ENCODE measurements at places on chromosomes 11 and 22. TPM values are rescaled to one million over a fixed set of nuclear protein-coding genes. Genes with fewer than 3 reads are reported as not detected.
A peak's percentile ranks its signal among the peaks of the same experiment; 100 is the strongest.

The SSTR3 gene
- 0.11 TPM for total RNA-seq

GRCh38 chr11:62499944-62500649, 46.5 kb downstream of the AHNAK start:
- H3K36me3 ChIP-seq = no peaks in the 10 kb centered on the region
- H3K27ac ChIP-seq = peak overlapping the region; percentile 24
- no peak for DNase-seq
- peaks cover 34% of the 10 kb centered on the region for H3K4me1 ChIP-seq

- no peak overlapping the region for H3K4me3 ChIP-seq
- no peak for DNase-seq
- H3K4me1 ChIP-seq = peaks cover 17% of the 10 kb centered on the region
- H3K27me3 ChIP-seq = peaks cover 36% of the 10 kb centered on the region
These were observed 4.5 kb downstream of the DBX1 start for GRCh38 chr11:20155683-20156279.

- H3K4me1 ChIP-seq = no peaks in the 10 kb centered on the region
- no peak overlapping the region for H3K4me3 ChIP-seq
- no peaks in the 10 kb centered on the region for H3K27me3 ChIP-seq
- H3K36me3 ChIP-seq = no peaks in the 10 kb centered on the region
These were observed 33.5 kb upstream of the OR10W1 start for GRCh38 chr11:58301576-58301975.

DNA sequence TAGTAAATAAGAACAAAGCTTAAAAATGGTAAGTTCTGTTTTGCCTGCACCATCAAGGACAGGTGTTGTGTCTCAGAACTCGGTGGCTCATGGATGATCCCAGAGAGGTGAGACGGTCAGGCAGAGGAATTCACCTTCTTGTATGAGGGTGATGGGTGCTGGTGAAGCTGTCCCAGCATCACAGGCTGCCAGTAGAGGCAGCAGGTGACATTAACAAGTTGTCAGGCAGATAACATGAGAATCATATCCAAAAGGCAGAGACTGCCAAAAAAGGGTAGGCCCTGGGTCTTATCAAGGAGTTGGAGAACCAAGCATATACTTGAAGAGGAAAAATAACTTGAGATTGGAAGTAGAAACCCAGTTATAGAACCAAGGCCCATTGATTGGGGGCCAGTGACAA, 437.8 kb downstream of the DYNC2H1 start:
- no peaks in the 10 kb centered on the region for H3K4me1 ChIP-seq
- DNase-seq = no peak
- no peaks in the 10 kb centered on the region for H3K27me3 ChIP-seq
- no peak overlapping the region for H3K4me3 ChIP-seq
- no peak overlapping the region for H3K27ac ChIP-seq
- no peaks in the 10 kb centered on the region for H3K36me3 ChIP-seq

GRCh38 chr11:99257131-99257530, 236.4 kb downstream of the CNTN5 start:
- no peak overlapping the region for H3K27ac ChIP-seq
- DNase-seq = no peak
- H3K27me3 ChIP-seq = no peaks in the 10 kb centered on the region
- no peak overlapping the region for H3K4me3 ChIP-seq
- no peaks in the 10 kb centered on the region for H3K36me3 ChIP-seq
- H3K4me1 ChIP-seq = no peaks in the 10 kb centered on the region

DNA sequence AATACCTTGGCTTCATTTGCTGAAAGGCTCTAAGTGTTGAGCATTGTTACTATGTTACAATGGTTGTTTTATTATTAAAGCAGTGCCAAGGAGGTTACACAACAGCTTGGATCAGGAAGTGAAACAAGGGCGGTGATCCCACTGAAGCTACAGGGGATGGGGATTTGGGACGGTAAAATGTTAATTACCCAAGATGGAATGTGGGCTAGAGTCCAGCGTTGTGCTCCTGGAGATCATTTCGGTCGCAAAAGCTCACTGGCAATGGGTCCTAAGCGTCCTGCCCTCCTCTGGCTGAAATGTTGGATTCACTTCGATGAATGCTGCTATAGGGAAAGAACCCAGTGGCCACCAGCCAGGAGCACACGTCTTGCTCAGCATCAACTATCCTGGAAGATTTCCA, 48.3 kb downstream of the FAM83F start:
- peak; percentile 81 for DNase-seq
- H3K27ac ChIP-seq = peak overlapping the region; percentile 91
- peaks cover 49% of the 10 kb centered on the region for H3K4me1 ChIP-seq
- H3K4me3 ChIP-seq = no peak overlapping the region

GRCh38 chr11:76395296-76395695, 14.2 kb downstream of the GVQW3 start:
- no peak overlapping the region for H3K4me3 ChIP-seq
- H3K36me3 ChIP-seq = no peaks in the 10 kb centered on the region
- no peaks in the 10 kb centered on the region for H3K4me1 ChIP-seq
- no peak overlapping the region for H3K27ac ChIP-seq

- no peaks in the 10 kb centered on the region for H3K36me3 ChIP-seq
- no peaks in the 10 kb centered on the region for H3K27me3 ChIP-seq
- DNase-seq = no peak
- peaks cover 11% of the 10 kb centered on the region for H3K4me1 ChIP-seq
- H3K27ac ChIP-seq = no peak overlapping the region
These were observed 8.6 kb upstream of the ADAMTS15 start for GRCh38 chr11:130439876-130440275.

Measured in thyroid gland (tissue), 4 donors.